SK-MEL-5 (cell line): ENCODE measurements at places on chromosomes 4 and X. TPM values are rescaled to one million over a fixed set of nuclear protein-coding genes. Genes with fewer than 3 reads are reported as not detected.

DNA sequence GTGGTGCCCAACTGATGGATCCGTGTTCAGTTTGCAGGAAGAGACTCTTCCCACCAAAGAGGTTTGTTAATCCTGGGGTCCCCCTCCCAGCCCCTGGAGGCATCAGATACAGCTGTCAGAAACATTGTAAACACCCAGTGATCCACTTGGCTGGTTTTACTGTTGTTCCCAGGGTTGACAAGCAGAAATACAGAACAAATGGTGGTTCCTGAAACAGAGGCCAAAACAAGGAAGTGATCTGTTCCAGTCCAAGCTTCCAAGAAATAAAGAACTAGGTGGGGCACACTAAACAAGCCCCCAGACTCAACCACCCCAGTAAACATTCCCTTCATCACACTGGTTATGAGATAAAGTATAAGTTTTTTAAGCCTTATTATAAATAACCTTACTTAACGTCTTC is 1.4 kb downstream of the TMLHE start:
- DNase-seq: no peak

GRCh38 chr4:159017323-159018026 is 85.4 kb upstream of the RAPGEF2 start:
- DNase-seq: no peak

DNA sequence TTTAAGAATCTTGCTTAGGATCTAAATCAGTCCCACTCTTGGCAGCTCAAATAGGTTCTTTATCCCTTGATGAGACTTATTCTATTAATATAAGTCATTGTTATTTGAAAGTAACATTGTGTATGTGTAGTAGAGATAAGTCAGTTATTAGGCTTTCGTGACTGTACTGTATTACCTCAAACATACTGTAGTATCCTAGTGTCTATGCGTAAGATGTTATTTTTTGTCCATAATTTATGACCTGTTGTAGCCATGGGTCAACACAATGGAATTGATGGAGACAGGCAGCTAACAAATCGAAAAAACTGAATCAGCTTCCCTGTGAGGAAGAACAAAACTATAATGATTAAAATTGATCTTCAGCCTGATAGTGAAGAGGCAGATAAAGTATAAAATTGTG is 41.8 kb downstream of the CLCN3 start:
- no peak for DNase-seq

- peak; percentile 53 for DNase-seq
These were observed 69.5 kb downstream of the APBB2 start for GRCh38 chr4:41144812-41145211.

- DNase-seq: no peak
These were observed 63.0 kb downstream of the ARHGAP10 start for GRCh38 chr4:147794787-147795413.

DNA sequence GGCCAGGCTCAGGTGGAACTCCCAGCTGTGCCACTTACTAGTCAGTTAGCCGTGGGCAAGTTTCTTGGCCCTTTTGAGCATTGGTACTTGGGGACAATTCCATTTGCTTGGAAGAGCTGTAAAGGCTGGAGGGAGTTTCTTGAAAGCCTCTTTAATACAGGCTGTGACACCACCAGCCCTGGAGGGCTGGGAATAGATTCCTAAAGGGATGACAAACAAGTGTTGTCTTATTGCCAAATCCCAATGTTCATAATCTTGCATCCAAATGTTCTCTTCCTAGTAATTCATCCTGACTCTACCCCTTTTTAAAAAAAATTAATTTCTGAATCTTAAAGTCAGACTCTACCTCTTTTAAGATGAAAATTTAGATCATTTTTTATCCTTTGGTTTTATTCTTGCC is 14.6 kb upstream of the MED28 start:
- DNase-seq: no peak

- no peak for DNase-seq
These were observed 111.7 kb downstream of the FRMPD4 start for GRCh38 chrX:12249997-12250396.

DNA sequence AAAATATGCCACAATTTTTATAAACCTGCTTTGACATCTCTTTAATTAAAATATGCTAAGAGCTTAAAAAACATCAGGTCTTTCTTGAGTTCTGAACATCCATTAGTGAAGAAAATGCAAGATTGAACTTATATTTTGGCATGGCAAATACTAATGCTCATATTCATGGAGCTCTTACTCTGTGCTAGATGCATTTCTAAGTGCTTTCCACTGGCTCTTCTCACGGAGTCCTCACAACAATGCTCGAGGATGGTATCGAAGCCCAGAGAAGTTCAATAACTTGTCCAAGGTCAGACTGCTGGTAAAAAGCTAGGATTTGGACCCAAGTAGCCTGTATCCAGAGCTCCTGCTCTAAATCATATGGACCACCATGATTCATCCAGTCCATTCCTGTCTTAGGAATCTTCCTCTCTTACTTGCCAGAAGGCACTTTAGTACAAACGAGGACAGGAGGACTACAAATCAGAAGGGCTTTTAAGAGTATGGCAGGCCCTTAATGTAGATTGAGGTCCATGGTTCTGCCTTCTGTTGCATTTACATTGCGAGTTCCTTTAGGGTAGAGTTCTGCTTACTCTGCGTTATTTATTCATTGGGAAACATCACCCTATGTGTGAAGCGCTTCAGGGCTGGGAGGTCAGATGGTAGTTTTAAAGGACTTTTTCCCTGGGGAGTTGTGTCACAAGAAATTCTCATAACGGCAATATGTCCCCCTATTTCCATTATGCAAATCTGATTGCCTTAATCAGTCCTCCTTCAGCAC is 199.2 kb downstream of the RASL11B start:
- no peak for DNase-seq

DNA sequence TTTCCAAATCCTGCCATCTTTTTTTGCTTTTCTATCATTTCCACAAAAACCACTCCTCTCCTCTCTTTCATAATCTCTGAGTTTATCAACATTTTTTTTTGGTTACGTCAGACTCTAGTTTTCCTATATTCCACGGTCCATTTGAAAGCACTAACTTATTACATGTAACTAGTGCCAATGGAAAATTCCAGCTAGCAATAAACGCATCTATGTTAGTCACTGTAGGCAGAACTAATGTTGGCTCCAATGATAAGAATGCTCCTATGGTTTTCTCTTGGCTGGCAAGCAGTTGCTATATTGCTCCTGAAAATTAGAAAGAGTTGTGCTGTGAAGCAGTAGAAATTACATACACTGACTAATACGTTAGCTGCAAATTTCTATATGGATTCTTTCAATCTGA is 634.6 kb upstream of the FTHL17 start:
- DNase-seq: no peak

DNA sequence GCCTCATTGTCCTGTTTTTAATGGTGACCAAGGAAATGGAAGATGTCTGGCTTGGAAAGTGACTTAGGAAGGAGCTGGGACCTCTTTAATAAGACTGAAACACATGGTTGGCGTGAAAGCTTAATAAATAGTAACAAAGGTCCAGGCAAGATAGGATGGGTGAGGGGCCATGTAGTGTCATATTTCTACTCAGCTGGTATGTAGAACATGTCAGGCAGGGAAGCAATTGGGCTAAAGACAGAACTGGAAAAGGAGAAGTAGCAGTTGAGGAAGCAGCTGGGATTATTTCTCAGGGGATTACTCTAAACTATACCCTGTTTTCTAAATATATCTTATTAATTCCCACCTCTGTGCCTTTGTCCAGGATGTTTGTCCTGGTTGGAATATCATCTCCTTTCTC is 18.6 kb downstream of the ITGB1BP2 start:
- DNase-seq: no peak

- DNase-seq: peak; percentile 65
These were observed 31.8 kb downstream of the CXCL1 start for GRCh38 chr4:73901031-73901430.

DNA sequence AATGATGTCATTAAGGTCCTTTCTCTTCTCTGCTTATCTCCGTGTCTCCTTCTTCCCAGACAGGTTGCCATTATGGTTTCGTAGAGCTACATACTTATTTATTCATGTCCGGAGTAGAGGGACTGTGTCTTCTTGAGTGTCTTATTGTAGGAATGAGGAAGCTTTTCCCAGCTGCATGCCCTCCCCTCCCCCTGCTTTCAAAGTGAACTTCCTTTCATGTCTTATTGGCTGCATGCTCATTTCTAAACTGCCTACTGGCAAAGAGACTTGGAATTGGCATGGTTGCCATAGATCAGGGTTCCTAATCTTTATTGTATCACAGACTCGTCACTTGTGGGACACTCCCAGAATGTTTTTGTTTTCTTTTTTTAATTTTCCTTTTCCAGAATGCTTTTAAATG is 15.4 kb downstream of the VAMP7 start:
- DNase-seq: no peak

DNA sequence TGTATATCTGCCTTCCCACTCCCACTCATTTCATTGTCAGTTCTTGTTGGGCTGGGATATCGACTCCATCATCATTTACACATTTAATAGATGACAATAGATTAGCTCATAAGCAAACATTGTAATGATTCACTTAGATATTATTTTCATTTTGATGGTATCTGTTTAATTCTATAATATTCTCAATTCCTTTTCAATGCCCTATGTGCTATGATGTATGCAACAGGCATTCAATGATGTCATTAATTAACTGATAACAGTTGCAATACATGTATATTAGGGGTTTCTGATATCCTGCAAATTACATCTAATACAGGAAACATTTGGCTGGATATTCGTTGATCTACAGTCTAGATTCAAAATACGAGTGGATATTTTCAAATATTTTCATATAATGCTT is 850.5 kb downstream of the CCSER1 start:
- no peak for DNase-seq

GRCh38 chrX:9122519-9123245 is 88.8 kb upstream of the FAM9B start:
- peak; percentile 9 for DNase-seq

DNA sequence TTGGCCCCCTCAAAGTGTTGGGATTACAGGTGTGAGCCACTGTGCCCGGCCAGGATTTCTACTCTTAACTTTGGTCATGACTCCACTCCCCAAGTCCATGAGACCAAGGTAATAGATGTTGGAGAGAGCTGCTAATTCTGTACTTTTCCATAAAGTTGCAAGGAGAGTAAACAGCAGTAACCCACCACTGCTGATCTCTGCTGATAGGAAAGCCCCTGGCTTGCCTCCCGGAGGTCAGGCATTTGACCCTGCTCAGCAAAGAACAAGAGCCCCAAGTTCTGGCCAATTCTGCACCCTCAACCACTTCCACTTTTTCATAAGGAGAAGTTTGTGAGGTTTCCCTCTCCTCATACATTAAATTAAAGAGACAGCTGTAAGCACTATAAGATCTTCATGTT is 143.0 kb downstream of the RASL11B start:
- no peak for DNase-seq

DNA sequence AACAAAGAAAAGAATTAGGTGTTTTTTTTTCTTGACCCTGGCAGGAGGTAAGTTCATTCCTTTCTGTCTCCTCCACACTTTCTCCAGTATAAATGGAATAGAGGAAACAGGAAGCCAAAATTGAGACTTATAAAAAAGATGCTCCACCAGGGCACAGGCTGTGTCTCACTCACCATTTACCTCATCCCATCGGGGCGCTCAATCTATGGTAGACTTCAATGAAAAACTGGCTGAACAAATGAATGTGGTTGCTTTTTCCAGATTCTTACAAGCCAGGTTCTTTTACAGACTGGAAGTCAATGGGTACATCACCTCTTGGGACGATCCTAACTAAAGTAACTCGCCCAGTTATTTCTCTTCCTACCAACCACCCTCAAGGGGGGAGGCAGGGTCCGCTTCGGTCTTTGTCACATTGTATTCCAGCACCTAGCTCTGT is 685 bp downstream of the COMMD8 start:
- peak; percentile 14 for DNase-seq

DNA sequence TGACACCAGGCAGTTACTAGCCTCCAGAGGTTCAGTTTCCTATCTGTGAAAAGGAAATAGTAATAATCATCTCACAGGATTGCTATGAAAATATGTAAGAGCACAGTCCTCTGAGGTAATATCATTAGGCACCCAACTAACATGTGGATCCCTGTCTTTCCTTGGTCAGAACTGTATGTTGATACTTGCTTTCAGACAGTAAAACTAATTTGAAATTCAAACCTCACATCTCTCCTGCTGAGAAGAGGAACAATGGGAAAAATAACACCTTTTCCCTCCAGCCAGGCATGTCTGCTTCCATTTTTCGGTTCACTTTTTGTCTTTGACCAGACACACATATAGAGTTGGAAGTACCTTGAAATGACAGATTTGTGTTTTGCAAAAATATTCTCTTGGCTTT is 262.7 kb downstream of the IL15 start:
- DNase-seq: no peak

GRCh38 chr4:144298519-144298918 is 158.0 kb upstream of the GYPA start:
- DNase-seq: no peak

DNA sequence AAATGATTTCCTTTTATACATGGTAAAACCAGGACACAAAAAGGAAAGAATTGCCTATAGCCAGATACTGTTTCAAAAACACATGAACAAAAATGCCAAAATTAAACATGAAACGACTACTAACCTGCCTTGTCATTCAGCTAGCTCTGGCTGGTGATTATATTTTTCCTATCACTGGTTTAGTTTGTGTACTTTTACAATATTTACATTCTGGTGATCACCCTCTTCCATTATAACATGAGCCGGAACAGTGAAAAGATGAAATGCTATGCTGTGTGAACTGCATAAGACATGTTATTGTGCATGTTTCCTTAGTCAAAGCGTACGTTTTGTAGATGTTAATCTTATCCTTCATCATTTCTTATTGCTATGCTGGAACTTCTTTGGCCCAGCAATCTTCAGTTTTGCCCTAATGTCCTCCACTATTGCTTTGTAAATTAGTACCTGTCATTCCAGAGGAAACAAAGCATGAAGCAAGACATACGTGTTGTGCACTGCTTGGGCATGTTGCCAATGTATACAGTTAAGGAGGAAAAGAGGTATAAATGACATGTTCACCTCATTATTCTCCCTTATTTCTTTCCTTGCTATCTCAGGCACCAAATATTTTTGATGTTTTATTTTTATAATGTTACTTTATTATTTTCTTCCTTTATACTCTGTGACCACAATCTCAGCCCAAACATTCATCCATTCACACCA is 386.3 kb downstream of the ARHGAP24 start:
- DNase-seq: no peak

GRCh38 chr4:153497091-153497531 is 31.0 kb downstream of the TMEM131L start:
- no peak for DNase-seq

Gene IGFBP7
- total RNA-seq: 210 and 214 TPM in 2 replicates

Gene TAF7L
- 1.1 and 3.0 TPM in 2 replicates for total RNA-seq

Gene KLB
- not detected in 2 replicates for total RNA-seq

Gene ATP1B4
- not detected in 2 replicates for total RNA-seq

Gene XG
- total RNA-seq: not detected in 2 replicates

Gene GSPT2
- total RNA-seq: 9.4 and 9.5 TPM in 2 replicates

Gene AWAT2
- not detected in 2 replicates for total RNA-seq

Gene NAT8L
- total RNA-seq: 3.8 and 3.9 TPM in 2 replicates
